ENCODE measurements at places on chromosomes 2 and 18.

DNA sequence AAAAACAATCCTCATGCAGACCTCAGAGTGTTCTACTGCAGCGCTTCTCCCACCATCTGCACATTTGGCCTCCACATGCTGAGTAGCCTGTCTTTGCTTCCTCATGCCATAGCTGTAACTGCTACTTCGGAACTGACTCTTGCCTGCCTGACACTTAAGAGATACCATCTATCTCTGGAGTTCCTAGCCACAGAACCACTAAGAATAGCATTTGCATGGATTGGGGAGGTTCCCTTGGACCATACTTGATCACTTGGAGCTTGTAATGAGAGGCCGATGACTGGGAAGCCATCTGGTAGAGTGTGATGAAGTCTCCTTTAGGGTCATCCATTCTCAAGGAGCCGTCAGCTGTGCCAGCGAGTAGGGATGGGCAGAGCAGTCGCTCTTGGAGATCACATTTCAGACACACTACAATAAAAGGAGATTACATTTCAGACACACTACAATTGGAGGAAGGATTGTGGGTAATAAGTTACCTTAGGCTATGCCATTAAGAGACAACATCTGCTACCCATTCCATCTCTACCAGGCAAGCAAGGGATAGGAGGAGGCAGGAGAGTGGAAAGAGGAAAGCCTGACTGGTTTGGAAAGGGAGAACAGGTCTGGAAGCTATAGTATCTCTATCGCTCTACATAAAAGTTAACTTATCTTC, 21.8 kb downstream of the DOK1 start:
- no peak for DNase-seq

DNA sequence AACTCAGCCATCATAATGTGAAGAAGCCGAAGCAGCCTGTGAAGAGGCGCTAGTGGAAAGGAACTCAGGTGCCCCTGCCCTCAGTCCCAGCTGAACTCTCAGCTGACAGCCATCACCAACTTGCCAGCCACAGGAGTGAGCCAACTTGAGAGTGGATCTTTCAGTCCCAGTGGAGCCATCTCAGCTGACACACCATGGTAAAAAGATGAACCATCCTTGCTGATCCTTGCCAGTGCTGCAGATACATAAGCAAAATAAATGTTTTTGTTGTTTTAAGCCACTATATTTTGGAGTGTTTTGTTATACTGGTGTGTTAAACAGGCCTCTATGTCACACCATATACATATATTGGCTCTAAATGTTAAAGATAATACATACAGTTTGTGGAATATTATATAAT, 195.8 kb upstream of the SPRED2 start:
- no peak for DNase-seq

DNA sequence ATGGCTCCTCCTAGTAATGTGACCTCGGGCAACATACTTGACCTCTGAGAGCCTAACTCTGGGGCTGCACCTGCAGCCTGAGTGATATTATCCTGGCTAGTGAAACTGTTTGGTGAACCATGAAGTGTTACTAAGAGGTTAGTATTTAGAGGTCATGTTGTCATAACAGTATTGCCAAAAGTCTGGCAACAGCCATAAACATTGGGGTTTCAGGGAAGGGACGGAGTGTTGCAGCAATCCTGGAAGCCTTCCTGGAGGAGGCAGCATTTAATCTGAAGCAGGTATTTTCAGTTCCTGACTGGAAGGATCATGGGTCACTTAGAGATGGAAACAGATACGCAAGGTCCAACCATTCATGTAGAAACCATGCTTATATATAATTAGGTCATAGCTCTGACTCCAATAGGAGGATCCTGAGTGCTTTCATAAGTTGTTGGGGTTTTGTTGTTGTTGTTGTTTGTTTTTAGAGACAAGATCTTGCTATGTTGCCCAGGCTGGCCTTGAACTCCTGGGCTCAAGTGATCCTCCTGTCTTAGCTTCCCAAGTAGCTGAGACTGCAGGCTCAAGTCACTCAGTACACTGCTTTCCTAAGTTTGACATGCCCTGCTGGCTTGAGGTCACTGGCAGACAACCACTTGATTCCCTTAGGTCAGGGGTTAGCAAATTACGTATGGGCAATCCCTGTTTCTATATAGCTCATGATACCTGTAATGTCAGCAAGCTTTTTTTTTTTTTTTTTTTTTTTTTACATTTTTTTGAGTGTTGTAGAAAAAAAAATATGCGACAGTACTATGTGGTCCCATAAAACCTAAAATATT, 21.5 kb downstream of the GPR39 start:
- no peak for DNase-seq

DNA sequence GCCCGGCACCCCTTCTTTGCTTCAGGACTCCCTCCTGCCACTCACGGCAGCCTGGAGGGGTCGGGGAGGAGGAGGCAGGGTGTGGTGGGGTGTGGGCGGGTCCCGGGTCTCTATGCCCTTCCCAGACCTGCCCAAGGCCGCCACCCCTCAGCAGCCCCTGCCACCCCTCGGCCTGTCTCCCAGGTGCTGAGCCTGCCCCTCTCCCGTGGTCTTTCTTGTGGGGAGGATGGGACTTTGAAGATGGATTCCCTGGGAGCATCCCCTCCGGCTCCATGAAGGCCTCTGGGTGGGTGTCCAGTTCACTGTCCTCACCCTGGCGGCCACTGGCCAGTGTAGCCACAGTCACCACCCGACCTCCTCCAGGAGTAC, 23.2 kb downstream of the KCNIP3 start:
- DNase-seq, result no peak

GRCh38 chr2:234691968-234692955, 195.4 kb upstream of the ARL4C start:
- DNase-seq, result no peak

GRCh38 chr2:216426166-216426777, 14.0 kb downstream of the SMARCAL1 start:
- no peak for DNase-seq

DNA sequence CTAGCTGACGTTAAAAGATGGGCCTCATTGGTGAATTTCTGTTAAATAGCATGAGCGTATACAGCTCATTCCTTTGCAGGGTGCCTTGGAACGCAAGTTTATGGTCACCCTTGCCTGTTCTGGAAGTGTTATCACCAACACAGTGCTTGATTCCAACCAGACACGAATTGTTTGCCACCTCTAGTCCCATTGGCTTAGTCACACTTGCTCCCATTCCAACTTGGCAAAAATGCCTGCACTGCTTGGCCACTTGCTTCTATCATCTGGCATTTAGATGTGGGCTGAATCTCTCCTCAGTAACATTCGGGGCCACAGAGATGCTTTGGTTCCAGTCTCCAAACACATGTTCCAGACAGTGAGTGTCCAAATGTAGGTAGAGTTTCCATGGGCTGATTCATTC, 27.5 kb upstream of the ACVR1 start:
- no peak for DNase-seq

DNA sequence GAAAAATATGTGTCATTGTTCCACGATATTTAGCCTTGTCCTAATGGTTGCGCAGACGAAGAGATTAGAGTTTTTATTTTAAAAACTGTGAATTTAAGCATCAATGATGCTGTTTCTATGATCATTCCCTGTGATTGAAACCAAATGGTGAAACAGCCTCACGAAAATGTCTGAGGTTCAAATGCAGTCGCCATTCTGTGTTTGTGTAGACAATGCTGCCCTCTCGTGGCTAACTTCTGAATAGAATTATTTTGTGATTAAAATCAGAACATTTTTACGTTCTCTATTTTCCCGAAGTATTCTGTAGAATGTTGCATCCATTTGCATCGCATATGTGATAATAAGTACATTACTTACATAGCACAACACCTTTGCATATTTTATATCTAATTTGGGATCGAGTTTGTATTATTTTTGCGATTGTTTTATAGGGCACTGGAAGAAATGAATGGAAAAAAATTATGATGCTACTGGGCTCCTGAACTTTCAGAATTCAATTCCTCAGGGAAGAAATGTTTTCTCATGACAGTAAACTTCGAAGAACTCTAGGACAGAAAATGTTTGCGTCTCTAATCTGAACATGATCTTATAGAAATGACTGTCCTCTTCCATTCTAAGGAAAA, 54.8 kb upstream of the CREB1 start:
- DNase-seq, result peak; percentile 54

DNA sequence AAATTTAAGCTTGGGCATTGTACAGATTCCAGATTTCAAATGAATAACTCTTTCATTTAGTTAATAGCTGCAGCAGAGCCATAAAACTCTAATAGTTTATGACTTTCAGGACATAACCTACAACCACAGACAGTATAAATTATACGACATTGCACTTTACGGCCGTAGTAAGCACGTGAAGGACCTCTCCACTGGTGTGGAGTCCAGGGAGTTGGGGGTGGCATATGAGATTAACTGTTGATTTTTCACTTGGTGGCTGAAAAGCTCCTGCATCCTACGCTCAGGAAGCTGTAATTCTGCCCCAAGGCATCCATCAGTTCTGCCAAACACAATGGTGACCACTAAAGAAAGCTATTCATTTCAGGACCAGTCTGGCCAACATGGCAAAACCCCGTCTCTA, 376.2 kb downstream of the SOX11 start:
- no peak for DNase-seq

GRCh38 chr2:41854227-41854626, 193.6 kb upstream of the PKDCC start:
- no peak for DNase-seq

DNA sequence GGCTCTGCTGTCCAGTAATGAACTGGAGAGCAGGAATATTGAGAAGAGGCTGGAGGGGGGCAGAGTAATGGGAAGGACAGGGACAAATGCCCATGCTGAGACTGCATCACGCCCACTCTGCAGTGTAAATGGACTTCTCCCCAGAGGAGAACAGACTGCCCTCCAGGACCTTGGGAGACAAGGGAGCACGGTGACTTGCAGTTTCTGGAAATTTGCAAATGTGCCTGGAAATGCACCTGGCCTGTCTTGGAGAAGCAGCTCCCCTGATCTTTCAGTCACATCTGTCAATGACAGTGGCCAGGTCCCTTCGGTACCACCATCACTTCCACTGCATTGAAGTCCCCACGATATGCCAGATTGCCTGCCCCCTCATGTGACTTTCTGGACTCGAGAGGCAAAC, 178.7 kb upstream of the SH3BP4 start:
- no peak for DNase-seq

- no peak for DNase-seq
These were observed 706.8 kb downstream of the SLC4A3 start for GRCh38 chr2:220334210-220334609.

GRCh38 chr2:219681694-219682300, 54.4 kb downstream of the SLC4A3 start:
- DNase-seq, result no peak

- DNase-seq, result peak; percentile 42
These were observed 461 bp downstream of the PRADC1 start for GRCh38 chr2:73232403-73233153.

- no peak for DNase-seq
These were observed 184.6 kb downstream of the ZFP36L2 start for GRCh38 chr2:43041661-43042360.

GRCh38 chr2:42937171-42937875, 144.9 kb upstream of the HAAO start:
- DNase-seq, result no peak

GRCh38 chr18:61683856-61684255, 209.0 kb downstream of the RNF152 start:
- no peak for DNase-seq

DNA sequence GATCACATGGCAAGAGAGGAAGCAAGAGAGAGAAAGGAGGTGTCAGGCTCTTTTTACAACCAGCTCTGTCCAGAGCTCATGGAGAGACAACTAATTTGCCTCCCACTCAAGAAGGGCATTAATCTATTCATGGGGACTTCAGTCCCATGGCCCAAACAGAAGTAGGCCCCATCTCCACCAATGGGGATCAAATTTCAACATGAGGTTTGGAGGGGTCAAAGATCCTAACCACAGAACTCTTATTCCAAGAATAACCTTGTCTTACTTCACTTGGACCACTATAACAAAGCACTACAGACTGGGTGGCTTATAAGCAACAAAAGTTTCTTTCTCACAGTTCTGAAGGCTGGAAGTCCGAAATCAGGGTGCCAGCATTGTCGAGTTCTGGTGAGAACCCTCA, 31.8 kb downstream of the GRB14 start:
- no peak for DNase-seq

Measured in stimulated activated naive CD8-positive, alpha-beta T cell treated with anti-CD3 and anti-CD28 coated beads, Interleukin-15, Interleukin-2, amounts not matched to agents 100 U/mL and 50 U/mL, for 24 hours (primary cell).